Endothelial cell (in vitro differentiated cells): ENCODE measurements at places on chromosomes 4 and X.

DNA sequence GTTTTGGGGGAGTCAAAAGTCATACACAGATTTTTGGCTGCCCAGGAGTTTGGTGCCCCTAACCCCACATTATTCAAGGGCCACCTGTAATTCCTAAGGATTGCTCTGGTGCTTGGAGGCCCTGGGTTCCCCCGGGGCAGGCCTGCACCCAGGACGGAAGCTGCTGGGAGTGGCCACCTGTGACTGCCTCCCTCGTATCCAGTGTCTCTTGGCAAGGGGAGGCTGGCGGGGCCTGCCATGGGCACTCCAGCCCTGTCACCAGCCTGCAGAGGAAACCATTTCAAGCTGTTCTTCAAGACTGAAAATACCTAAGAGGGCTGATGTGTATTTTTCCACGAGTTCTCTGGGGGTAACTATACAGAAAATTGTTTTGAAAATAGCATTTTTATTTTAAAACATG, 24.5 kb upstream of the GPR78 start:
- DNase-seq, result no peak

GRCh38 chr4:118367872-118368271, 15.1 kb upstream of the PRSS12 start:
- DNase-seq, result no peak

DNA sequence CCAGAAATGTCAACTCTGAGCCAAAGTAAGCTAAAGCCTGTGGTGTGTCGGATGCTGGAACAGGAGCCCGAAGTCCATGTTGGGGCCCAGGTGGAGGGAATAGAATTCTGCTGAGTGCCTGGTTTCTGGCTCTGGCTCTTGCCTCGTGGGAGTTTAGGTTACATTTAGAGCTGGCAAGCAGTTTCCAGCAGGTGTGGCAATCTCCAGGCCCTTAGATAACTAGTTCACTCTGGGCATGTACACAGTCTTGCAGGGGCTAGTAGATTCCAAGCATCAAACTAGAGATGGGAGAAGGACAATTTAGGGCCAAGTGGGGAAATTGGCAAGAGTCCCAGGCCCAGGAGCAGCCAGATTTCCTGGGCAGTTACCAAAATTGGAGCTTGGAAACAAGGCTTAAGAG, 56.3 kb upstream of the STOX2 start:
- no peak for DNase-seq

- no peak for DNase-seq
Measured at GRCh38 chrX:109911046-109911445, 91.9 kb upstream of the TMEM164 start.

- no peak for DNase-seq
Measured at GRCh38 chrX:116596010-116596409, 133.2 kb upstream of the CT83 start.

- no peak for DNase-seq
Measured at GRCh38 chr4:147863111-147863747, 131.3 kb downstream of the ARHGAP10 start.

DNA sequence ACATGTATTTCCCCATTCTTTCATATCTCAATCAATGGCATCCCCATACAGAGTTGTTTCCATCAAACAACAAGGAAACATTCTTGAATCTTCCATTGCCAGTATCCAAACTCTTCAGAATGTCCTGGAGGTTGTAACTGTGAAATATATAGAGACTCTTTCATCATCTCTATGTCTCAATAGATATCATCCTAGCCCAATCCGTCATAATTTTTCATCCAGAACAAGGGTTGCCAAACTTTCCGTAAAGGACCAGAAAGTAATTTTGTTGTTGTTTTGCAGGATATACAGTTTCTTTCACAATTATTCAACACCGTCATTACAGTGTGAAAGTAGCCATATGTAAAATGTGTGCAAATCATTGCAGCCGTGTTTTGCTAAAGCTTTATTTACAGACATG, 15.2 kb upstream of the CXCL6 start:
- DNase-seq, result no peak

DNA sequence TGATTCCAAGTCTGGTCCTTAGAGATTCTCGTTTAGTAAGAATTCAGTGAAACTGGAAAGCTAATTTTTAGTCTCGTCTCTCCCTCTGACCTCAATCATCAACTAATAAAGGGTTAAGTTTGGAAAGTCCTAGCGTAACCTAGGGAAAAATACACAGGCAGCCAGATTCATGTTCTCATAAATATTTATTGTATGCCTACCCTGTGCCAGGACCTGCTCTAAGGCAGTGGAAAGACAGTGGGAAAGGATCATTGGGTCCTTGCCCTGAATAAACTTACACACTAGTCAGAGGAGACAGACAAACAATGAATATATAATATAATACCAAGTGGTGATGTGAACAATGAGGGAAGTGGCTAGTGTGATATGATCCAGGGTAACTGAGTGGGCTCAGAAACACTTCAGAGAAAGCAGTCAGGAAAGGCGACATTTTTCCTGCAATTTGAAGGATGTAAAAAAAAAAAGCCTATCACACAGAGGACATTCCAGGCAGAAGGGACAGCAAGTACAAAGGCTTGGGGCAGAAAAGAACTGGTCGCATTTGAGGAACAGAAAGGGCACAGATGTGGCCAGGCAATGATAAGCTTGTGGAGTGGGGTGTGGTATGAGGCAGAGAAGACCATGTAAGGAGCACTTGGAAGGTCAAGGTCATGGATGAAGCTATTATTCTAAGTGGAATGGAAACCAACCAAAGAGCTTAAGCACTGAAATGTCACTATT, 128.8 kb downstream of the AMELX start:
- no peak for DNase-seq

GRCh38 chrX:47498411-47498810, 15.4 kb upstream of the ZNF41 start:
- no peak for DNase-seq

- no peak for DNase-seq
Measured at GRCh38 chr4:171794528-171794927, 18.7 kb upstream of the GALNTL6 start.

DNA sequence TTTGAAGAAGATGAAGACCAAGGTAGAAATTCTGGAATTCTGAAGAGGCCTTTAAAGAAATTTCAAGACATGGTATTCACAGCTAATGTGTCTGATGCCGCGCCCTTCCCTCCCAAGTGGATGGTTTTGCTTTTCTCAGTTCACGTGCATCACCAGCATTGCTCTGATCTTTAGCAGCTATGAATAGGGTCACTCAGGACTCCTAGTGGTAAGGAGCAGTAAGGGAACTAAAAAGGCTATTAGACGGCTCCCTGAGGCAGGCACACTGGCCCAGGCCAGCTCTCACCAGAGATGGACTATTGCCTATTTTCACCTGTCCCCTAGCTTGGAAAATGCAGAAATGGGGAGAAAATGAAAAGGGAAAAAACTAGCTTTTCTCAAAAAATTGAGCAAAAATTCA, 447.5 kb upstream of the RASGEF1B start:
- peak; percentile 17 for DNase-seq

GRCh38 chr4:83320548-83320947, 14.1 kb downstream of the HPSE start:
- peak; percentile 49 for DNase-seq

DNA sequence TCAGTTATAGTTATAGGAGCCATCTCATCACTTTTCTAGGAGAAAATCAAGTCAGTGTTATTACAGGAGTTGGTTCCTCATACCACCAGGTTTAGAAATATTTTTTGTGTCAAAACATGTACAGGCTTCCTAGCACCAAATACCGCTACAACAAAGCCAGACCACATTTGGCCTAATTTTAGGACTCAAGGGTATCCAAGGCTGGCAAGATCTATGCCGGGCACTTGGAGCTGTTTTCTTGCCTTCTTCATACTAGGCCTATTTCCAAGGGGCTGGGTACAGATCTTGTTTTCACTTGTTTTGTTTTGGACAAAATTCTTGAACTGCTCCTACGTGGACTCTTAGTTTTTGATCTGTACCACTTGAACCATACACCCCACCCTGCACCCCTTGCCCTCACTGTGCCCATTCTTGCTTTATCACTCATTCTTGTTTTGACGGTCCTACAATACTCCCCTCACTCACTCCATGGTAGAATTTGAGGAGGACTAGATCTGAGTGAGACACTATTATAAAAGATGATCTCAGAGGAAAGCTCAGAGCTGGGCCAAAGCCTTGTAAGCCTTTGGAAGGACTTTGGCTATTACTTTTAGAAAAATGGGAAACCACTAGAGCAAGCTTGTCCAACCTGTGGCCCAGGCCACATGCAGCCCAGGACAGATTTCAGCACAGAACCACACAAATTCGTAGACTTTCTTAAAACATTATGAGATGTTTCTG, 17.7 kb upstream of the TMEM144 start:
- no peak for DNase-seq

- DNase-seq, result no peak
Measured at GRCh38 chr4:119664168-119664907, 35.7 kb upstream of the PDE5A start.

DNA sequence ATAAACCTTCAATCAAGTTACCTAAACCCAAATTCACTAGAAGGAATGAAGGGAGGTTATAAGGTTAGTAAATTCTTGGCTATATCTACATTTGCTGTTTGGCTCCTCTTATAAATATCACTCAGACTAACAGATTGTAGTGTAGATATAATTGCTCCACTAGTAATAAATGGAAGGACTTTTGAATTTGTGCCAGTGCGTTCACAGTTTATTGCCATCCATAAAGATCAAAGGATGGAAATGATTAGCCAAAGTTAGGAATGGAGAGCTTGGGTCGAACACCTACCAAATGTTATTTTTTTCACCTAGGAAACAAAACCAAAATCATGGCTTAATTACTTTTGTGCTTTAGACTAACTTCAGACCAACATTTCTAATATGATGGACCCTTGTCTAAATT, 9.2 kb downstream of the DTHD1 start:
- DNase-seq, result no peak

DNA sequence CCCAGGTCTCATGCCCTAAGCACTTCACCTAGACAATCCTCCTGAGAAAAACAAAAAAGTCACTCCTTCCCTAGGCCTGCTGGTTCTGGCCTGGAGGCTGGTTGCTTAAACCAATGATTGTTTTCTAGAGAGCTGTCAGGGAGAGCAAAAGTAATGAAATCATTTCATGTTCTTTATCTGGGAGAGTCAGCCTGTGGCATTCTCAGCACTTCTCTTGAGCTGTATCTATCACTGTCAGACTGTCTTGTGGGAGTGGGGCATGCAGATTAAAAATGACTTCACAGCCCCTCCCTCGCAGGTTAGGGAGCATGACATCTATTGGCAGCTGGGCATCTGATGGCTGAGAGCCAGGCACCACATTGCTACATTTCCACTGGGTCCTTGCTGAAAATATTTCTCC, 20.4 kb upstream of the TMEM154 start:
- no peak for DNase-seq

DNA sequence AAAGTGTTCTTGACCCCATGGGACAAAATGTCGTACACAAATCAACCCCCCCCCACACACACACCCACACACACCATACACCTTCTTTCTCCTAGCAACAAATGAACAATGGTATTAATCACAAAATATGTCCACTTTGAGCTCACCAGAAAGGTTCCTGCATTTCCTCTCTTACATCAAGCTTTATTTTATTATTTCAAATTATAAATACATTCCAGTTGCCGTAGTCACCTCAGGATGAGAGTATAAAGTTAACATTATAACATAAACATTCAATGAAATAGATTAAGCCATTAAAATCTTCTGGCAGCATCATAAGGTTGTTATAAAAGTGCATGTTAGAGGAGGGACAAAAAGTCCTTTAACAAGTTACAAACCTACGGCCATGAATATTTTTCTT, 7.3 kb downstream of the XK start:
- no peak for DNase-seq

GRCh38 chr4:55733932-55734331, 85.7 kb upstream of the EXOC1L start:
- DNase-seq, result no peak

DNA sequence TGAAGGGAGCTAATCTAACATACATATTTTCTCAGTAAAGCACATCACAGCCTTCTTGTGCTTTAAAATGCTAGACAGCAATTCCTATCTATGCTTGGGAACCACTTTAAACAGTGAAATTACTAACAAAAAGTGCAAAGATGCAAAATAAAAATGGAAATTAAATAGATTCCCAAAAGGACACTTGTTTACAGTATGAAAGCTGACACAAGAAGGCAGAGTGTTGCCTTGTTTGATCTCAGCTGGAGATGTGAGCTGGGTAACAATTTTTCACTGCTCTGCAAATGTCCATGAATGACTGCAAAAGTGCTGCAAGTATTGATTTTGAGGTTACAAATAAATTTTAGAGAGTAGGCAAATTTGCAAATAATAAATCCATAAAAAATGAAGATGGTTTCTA, 22.3 kb downstream of the GRIA2 start:
- no peak for DNase-seq

DNA sequence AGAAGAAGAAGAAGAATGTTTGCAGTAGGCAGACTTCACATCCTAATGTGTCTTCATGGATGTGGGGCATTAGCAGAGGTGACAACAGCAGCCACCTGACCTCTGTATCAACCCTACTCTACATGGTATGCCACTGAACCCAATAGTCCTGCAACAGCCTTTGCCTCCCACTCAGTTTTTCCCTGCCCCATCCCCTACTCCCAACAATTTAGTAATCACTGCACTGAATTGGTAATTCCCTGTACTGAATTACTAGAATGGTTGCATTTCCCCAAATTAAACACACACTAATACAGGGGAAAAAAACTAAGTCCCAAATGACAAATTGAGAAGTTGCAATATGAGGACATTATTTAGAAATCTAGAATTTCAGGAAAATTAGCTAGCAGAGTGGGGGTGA, 31.4 kb upstream of the FAM241A start:
- DNase-seq, result no peak

GRCh38 chrX:68443155-68443868, 10.0 kb upstream of the OPHN1 start:
- no peak for DNase-seq
